NCI-H2029 treated with DMSO at 0.1 percent for 48 hours (cell line): ENCODE measurements at places on chromosomes 2 and 18.

DNA sequence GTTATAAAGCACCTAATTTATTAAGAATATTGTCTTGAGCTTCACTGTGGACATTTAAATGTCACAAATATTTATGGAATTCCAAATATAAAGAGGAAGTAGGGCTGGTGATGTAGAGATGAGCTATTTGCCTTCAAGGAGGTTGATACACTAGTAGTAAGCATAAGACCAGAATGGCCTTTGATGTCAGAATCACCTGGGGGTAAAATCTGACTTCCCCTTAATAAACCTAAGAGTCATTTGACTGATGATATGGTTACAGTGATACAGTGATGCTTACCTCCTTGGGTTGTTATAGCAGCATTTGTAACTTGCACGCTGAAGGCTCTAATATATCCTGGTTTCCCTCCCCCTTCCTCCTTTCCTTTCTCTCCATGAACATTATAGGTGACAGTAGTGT, 143.7 kb downstream of the CERS6 start:
- no peak for DNase-seq

DNA sequence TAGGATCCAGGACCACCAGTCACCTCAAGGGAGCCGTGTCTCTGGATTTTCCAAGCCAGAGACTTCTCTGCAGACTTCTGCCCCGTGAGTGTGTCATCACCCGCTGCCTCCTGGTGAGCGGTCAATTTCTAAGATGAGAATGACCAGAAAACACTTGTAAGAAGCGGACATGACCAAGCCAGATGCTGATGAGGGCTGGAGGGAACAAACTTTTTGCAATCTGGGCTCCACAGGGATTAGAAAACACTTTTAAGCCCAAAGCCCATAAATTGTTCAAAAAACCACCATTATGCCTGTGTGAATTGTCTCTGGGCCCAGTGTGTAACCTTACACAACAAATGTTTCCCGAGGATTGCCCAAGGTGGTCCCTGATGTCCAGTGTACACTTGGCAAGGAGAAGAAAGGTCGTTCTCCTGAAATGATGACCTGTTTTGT, 5.3 kb upstream of the NPPC start:
- no peak for DNase-seq

DNA sequence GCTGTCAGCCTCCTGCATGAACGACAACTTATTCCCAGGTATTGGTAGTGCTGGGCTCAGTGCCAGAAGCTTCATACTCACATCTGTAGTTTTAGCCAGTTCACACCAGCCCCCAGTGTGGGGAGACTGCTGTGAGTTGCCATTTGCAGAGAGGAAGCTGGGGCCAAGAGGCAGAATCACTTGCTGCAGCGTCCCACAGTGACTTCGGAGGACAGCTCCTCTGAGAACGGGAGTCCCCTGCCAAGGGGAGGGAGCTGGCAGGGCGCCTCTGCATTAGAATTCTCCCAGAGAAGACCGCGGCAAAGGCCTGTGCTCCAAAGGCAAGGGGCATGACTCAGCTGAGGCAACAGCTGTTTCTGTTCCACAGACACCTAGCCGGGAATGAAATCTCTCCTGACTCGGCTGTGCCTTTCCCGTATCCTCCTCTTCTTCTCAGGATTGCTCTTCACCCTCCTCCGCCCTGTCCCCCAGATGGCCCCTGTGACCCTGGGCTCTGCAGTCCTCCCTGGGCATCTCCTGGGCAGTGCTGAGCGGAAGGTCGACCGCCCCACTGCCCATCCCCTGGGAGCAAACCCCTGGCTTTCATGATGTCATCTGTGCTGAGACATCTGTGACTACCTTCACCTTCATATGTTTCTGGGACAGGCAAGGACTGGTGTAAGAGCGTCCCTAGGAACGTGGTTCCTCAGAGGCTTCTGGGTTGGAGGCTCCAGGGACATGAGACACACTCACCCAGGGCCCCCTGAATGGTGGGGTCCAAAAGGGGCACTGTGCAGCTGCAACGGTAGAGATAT, 18.0 kb downstream of the MAL start:
- DNase-seq: no peak

GRCh38 chr2:112153501-112153900, 15.3 kb downstream of the FBLN7 start:
- DNase-seq: no peak

DNA sequence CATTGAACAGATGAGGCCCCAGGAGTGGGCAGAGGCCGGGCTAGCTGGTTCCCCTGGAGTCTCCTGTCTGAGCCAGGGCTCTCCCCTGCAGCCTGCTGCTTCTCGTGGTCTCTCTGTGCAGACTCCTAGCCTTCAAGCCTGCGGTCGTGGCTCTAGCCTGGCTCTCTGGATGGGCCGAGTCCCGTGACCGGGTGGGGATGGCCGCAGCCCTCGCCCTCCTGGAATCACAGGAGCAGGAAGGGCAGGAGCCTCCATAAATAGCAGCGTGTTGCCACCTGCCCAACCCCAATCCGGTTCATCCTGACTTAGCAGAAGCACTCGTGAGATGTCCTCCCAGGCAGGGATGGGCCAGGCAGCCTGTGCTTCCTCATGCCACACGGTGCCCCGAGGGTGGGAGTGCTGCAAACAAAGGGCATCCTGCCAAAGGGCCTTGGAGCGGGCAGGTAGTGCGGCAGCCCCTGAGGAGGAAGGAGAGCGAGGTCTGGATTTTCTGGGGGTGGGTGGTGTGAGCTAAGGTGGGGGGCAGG, 43.9 kb downstream of the FOSL2 start:
- no peak for DNase-seq

- DNase-seq: peak; percentile 45
Observed at GRCh38 chr2:23380562-23381065, 4.4 kb upstream of the KLHL29 start.

DNA sequence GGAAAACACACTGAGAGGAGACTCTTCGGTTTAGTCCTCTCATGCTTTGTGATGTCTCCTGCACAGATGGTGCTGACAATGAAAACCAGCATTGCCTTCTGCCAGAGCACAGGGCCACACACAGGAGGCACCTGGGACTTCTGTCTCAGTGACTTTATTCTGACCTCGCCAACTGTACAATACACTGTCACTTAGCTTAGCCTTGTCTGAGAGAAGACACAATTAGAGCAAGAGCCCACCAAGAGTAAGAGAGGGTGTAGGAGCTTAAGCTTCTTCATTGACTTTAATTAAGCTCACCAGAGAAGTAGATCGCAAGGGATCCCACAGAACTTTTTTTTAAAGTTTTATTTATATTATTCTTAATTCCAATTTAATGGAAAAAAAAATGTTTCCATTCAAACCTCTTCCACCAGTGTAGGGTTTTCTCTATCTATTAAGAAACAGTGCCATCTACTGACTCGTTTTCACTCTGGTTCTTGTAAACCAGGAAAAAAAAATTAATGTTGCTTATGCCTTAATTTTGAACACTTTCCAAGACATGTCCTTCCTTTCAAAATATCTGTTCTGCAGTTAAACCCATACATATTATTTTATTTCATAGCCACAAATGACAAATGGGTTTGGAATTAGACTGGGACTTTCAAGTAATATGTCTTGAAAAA, 42.4 kb upstream of the DDX18 start:
- no peak for DNase-seq

DNA sequence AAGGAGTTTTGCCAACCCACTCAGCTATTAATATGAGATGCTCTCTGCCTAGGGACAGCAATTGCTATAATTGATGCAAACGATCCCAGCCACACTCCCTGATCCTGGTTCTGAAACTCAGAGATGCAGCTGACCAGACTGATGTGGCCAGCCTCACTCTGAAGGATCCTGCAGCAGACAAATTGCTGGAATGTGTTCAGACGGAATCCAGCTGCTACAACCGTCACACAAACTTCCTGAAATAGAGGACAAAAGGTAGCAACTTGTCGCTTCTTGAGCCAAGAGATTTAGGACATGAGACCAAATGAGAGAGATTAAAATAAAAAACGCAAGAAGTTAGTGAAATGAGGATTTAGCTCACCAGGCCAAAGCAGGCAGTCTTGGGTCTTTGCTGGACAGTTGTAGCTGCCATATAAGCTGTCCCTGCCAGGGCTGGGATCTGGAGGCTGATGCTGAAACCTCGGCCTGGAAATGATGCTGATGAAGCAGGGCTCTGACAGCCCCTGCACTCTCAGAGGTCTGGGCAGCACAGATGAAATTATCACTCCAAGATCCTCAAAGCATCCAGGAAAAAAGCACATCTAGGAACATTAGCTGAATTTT, 8.3 kb upstream of the YWHAQ start:
- no peak for DNase-seq

GRCh38 chr18:56475250-56475649, 163.1 kb downstream of the TXNL1 start:
- no peak for DNase-seq

GRCh38 chr2:95695613-95696012, 103.8 kb downstream of the TRIM43 start:
- no peak for DNase-seq

GRCh38 chr2:196075196-196075595, 6.6 kb upstream of the DNAH7 start:
- no peak for DNase-seq

DNA sequence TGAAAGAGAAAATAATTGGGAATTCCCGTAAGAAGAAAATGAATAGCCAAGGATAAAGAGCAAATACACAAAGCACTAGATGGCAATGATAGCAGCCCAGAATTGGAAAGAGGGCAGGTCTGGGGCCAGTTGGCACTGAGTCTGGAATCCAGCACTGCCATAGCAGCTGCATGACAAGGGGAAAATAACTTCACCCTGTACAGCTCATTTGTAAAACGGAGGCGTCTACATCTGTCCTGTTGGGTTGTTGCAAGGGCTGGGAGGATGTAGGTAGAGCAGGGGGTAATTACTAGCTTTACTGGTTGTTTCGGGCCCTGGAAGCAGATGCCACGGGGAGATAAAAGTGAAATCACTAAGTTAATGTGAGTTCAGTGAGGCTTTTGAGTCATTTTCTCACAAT, 110.0 kb upstream of the RASGRP3 start:
- DNase-seq: no peak

DNA sequence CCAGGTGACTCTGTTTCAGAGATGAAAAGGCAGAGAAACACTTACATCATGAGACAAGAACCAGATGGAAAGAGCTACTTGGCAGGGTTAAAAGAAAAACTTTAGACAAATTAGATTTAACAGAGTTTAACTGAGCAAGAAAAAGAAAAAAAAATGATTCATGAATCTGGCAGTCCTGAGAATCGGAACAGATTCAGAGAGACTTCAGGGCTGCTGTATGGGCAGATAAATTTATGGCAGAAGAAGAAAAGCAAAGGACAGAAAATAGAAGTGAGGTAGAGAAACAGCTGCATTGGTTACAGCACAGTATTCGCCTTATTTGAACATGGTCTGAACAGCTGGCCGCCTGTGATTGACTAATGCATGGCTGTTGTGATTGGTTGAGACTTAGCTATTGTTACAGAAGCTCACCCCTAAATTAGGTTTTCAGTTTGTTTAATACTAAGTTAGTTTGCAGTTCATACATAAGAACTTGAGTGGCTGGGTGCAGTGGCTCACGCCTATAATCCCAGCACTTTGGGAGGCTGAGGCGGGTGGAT, 43.0 kb upstream of the RHOB start:
- DNase-seq: no peak

DNA sequence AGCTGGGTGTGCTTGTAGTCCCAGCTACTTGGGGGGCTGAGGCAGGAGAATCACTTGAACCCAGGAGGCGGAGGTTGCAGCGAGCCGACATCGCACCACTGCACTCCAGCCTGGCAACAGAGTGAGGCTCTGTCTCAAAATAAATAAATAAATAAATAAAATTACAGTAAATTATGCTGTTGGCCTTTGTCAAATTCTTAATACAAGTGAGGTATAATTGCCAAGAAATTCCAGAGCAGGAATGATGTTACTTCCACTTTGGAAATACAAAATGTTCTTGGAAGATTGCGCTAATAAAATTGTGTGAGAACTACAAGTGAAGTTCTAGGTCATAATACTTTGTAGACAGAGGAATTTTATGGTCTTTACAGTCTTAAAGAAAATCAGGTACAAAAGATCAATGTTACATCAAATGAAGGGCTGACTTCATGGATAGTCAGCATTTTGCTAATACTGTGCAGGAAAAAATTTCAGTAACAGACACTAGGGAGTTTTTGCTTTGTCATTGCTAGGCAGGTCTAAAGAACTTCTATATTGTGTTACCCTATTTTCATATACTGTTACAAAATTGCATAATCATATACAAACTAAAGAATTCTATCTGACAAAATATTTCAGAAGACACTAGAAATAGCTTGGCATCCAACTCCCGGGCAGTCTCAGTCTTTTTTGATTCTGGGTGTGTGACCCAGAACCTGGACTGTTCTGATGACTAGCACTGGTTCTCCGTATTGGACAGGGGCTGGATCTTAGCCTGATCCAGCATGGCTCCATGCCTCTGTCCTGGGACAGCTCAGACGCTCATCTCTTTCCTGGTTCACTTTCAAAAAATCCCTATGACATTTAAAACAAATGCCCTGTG, 76.0 kb upstream of the STK17B start:
- no peak for DNase-seq
